ENCODE measurements at places on chromosomes 6 and 20.

GRCh38 chr6:44034931-44035345 lies 92.3 kb downstream of the MRPL14 start:
- no peak for DNase-seq

GRCh38 chr6:124881898-124882578 lies 80.2 kb upstream of the RNF217 start:
- no peak for DNase-seq

DNA sequence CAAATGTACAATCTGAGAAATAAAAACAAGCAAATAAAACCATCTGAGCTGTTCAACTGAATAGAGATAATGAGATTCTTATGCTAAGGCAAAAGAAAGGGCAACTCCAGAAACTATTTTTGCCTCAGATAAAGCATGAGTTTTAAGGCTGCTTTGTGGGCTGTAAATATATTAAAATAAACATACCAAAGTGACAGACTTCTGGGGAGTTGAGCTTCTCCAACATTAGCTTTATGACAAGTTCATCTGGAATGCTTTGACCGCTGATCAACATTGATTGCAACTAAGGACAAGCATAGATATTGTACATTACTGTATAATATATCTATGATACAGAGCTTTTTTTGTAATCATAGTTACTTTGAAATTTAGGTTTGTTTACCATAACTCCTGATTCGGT lies 19.3 kb downstream of the AK9 start:
- DNase-seq = no peak

DNA sequence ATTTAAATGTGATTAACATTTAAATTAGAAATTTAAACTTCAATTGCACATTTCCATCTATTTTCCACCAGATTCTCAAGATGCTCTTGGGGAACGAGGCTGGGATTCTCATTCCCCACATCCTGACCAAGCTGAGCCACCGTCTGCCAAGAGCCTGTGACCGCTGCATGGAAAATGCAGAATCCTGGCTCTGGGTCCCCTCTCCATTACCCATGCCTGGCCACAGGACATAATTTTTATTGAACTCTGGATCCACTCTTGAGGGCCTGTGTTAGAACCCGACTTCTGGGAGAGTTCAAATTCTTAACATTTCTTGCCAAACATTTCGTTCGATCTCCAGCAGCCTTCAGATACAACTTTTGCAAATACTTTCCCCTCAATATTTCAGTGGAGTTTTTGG lies 201.6 kb upstream of the SNX9 start:
- no peak for DNase-seq

GRCh38 chr6:89357390-89357789 lies 4.9 kb upstream of the UBE2J1 start:
- DNase-seq = no peak

DNA sequence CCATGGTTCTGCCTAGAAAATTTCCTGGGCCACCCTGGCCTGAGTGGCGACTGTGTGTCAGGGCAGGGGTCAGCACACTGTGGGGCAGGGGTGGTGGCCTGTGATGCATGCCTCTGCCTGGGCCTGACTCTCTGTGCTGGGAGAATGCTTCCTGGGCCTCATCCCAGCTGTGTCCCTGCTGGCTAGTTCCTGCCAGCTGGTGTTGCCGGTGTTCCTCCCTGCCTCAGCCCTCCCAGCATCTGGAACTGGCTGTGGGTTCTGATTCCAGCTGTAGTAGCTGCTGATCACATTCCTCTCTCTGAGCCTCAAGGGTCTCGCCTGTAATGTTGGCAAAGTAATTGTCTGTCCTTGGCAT lies 101.5 kb downstream of the SYCP2 start:
- DNase-seq = no peak

- DNase-seq = no peak
These were observed 12.2 kb downstream of the TOP1 start for GRCh38 chr20:41040855-41041254.

DNA sequence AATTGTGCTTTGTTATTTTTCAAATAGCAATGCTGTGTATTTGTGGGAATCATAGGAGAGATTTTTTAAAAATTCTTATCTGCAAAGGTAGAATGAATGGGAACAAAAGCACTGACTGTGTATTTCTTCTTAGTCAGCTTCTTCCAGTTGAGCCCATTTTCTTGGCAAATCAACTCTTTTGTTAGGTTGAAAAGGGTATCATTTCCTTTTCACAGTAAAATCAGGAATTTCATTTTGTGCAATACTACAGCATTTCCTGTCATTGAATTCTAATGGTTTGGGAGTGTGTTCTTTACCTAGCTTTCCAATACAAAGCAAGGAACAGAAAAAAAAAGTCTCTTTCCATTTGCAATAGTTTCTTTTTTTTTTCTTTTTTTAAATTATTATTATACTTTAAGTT lies 19.0 kb upstream of the EXOC2 start:
- no peak for DNase-seq

GRCh38 chr20:50655311-50655880 lies 35.9 kb downstream of the RIPOR3 start:
- no peak for DNase-seq

GRCh38 chr20:41573955-41574354 lies 44.2 kb downstream of the CHD6 start:
- DNase-seq = no peak

DNA sequence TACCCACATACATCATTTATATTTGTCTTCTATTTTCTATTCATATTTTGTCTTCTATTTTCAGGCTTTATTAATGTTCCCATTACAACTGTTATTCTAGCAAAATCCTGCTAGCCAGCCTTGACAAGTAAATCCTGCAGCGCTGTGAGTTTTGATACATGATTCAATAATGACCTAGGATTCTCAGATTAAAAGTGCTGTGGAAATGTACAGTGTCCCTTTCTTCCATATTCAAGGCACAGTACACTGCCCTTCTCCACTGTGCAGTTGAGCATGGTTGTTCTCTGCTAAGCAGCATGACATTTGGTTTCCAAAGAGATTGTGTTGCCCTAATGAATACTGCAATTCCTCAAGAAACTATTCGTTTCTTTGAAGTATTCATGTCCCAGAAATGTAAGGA lies 5.8 kb upstream of the HEY2 start:
- no peak for DNase-seq

DNA sequence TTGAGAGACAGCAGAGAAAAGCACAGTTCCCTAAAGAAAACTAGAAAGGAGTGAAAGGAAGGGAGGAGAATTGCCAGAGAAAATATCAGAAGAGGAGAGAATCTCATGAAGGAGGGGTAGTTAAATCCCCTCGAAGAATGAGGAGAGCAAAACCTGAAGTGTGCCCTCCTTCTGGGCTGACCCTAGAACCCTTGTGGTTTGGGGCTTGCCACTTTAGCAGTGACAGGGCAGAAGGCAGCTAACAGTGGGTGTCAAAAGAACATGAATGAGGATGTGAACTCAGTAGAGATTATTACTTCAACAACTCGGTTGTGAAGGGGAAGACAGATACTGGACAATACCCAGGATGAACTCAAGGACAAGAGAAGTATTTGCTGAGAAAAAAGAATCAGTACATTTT lies 73.6 kb downstream of the RALGAPA2 start:
- DNase-seq = no peak

DNA sequence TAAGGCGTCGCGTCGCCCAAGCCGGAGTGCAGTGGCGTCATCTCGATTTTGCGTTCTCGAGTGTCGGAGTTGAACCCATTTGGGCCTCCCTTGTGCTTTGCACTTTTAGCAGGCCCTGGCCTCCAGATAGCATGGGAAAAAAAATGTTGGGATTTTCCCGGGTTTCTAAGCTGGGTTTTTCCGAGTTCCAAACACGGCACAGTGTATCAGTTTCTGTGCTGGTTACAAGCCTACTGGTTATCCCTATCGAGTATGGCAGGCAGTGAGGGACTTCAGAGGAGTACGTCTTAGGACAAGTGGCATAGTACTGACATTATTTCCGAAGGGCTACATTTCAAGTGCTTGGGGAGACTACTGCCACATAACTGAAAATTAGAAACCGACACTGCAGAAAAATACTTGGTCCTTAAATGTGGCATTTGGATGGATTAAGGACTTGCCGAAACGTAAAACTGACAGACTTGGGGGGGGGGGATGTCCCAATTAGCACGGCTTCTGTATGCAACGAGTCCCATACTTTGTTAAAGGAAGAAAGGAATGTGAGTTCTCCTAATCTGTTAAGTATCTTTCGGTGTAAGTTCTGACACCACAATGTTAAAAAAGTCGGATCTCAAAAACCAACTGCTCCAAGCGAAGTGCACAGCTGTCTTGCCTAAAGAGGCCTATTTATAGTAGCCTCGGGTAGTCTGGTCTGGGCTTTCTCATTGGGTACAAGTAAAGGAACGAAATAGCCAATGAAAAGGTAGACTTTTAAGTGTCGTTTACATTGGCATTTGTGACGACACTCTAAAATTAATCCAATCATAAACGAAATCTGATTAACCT lies 70.2 kb downstream of the HFE start:
- DNase-seq = peak; percentile 100

DNA sequence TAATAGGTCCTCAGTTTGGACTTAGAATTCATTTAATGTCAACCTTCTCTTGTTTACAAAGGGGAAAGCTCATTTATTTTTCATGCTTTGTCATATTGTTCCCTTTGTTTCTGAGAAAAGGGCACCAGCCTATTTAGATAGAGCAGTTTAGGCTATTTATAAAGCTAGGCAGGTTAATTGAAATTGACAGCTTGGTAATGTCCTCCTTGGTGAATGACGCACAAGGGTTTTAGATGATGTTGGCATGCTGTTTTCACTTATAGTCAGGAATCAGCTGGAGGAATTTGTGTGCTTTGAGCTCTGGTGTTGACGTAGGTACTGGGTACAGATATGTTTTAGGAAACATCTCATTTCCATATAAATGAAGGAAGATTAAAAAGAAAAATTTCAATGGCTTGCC lies 45.2 kb downstream of the BCKDHB start:
- no peak for DNase-seq

GRCh38 chr6:28839443-28840120 lies 84.2 kb downstream of the TRIM27 start:
- no peak for DNase-seq

- DNase-seq = peak; percentile 11
These were observed 659 bp downstream of the SLC35F1 start for GRCh38 chr6:117907601-117908245.

DNA sequence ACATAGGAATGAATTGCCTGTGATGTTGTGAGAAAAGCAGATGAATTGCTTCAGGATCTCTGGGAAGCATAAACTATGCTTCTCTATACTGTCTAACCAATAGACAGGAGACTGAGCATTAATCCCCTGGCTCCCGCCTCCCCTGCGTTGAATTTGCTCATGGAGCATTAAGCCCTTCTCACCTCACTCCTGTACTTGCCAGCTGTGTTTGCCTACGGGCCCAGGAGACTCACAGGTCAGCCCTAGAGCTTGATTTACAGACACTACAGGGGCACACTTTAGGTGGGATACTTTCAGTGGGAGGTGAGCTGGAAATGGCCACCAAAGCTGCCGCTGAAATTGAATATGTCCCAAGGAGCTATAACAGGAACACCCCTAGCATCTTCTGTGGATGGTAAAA lies 418.7 kb downstream of the CBLN4 start:
- DNase-seq = no peak

- no peak for DNase-seq
These were observed 7.3 kb upstream of the ASF1A start for GRCh38 chr6:118886641-118887040.

GRCh38 chr6:64502801-64503200 lies 867.2 kb downstream of the PHF3 start:
- no peak for DNase-seq

- no peak for DNase-seq
These were observed 5.0 kb downstream of the LEMD2 start for GRCh38 chr6:33783781-33784520.

- no peak for DNase-seq
These were observed 18.2 kb upstream of the KIAA1755 start for GRCh38 chr20:38278763-38279162.

DNA sequence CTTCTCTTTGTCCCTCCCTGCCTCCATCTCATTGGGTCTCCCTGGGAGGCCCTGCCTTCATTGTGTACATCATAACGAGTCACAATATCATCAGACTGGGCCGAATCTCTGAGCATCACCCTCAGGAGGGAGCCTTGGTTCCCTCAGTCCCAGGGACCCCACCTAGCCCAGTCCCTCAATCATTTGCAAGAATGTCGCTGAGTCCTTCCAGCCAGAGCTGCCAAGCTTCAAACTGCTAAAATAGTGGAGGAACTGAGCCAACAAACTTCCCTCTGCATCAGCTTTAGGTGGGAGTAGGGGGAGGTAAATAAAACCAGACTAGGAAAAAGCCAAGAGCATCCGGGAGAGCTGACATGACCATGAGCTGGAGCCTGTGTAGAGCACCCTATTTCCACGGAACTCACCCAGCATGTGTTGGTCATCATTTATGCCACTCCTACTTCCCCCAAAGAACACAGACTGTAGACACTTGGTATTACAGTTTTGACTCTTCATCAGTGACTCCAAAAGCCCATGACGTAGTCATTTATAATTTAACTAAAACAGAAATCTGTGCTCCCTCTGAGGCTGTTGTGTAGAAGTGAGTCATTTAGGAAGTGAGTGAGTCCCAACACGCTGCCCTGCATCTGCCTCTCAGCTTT lies 28.8 kb upstream of the IL17A start:
- DNase-seq = no peak

DNA sequence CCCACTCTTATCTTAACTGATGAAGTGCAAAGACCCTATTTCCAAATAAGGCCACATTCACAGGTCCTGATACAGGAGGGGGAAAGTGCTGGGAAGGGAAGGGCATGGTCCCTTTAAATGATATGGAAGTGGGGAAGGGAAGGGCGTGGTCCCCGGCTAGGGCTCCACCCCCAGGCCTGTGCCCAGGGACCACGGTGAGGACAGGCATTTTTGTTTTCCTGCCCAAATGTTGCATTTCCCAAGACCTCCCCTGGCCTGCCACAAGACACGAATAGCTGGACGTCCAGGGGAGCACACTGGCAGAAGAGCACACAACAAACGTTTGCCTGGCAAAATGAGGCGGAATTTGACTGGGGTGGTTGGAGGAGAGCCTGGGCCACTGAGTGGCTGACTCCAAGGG lies 16.1 kb upstream of the HFE start:
- DNase-seq = no peak

DNA sequence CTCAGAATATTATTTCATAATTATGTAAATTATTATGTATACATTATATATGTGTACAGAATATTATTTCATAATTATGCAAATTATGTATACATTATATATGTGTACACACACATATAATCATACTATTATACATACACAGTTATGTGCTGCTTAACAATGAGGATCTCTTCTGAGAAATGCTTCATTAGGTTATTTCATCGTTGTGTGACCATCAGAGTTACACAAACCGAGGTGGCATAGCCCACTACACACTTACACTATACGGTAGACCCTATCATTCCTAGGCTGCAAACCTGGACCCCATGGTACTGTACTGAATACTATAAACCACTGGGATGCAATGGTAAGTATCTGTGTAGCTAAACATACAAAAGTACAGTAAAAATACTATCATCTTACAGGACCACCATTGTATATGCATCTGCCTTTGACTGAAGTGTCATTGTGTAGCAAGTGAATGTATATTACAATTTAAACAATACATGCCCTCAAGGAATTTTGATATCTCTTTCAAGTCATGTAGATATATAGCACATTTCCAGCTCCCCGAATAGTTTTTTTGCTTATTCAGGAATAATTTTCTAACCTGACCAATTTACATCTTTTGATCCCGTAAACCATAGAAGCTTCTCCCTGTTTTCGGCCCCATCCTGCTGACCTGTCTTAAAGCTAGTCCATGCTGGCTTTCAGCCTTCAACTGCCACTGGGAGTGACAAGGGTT lies 71.2 kb downstream of the TMEM170B start:
- DNase-seq = no peak

GRCh38 chr6:53273370-53273769 lies 75.4 kb downstream of the ELOVL5 start:
- no peak for DNase-seq

GRCh38 chr6:53918854-53919510 lies 124.2 kb downstream of the LRRC1 start:
- no peak for DNase-seq

GRCh38 chr6:130611366-130611765 lies 215.8 kb upstream of the SMLR1 start:
- DNase-seq = no peak
